Activated CD4-positive, alpha-beta memory T cell treated with anti-CD3 and anti-CD28 coated beads, Interleukin-2, amount 10 ng/mL, durations not matched to agents 7 days and 5 days (primary cell): ENCODE measurements at places on chromosomes 6 and 20. TPM values are rescaled to one million over a fixed set of nuclear protein-coding genes. Genes with fewer than 3 reads are reported as not detected.

DNA sequence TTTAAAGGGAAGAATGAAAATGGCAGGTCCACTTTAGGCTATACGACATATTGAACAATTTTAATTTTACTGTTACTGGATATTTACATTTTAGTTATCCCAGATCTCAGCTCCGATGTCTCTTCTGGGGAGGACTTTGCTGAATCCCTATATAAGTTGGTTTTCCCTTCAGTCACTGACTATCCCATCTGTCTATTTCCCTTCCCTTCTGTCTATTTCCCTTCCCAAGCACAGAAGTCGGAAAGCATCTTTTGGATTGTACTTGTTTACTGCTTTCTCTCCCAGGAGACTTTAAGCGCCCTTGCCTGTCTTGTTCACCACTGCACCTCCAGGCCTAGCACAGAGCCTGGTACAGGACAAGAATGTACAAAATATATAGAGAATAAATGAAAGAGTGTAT lies 165.8 kb upstream of the SALL4 start:
- no peak for DNase-seq

MYLK2 gene
- 0.33 TPM for total RNA-seq

DNA sequence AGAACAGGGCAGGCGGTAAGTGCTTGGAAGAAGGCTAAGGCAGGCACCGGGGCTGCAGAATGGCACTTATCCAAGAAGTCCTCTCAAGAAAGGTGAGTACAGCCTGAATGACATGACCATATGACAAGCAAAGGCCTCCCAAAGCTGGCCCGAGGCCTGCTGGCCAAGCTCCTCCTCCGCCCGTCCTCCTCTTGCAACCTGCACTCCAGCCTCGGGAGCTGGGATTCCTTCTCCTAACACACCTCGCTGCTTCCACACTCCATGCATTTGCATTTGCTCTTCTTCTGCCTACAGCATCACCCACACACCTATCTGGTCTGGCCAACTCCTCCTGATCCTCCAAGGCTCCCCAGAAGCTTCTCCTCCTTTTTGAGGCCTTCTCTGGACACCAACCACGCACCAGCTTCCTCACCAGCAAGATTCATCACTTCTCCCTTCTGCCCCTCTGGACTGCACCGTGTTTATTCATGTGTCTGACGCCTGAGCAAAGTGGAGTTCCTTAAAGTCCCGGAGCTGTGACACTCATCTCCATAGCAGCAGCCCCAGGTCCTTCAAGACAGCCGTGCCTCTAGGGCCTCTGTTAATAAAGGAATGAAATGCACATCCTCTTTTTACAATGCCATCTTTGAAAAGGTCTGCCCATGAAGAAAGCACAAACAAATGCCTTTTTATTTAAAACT lies 32.3 kb downstream of the CNKSR3 start:
- no peak for DNase-seq

GRCh38 chr6:133040094-133040802 lies 200.9 kb upstream of the EYA4 start:
- DNase-seq: no peak

DNA sequence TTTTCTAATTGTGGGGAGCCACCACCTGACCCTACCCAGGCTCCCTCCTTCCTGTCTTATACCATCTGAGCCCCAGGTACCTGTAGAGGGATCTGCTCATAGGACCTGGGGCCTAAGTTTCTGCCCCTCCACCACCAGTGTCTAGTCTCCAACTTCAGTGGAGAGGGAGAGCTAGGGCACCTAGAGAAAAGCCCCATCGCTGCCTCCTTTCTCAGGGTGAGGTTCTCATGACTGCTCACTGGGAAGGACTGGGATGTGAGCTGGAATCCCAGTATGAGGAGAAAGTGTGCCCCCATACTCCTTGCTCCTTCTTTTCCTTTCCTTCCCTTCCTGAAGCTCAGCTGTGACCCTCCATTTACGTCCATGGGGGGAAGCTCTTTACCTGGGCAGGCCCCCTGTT lies 231.6 kb downstream of the LRFN2 start:
- no peak for DNase-seq

DNA sequence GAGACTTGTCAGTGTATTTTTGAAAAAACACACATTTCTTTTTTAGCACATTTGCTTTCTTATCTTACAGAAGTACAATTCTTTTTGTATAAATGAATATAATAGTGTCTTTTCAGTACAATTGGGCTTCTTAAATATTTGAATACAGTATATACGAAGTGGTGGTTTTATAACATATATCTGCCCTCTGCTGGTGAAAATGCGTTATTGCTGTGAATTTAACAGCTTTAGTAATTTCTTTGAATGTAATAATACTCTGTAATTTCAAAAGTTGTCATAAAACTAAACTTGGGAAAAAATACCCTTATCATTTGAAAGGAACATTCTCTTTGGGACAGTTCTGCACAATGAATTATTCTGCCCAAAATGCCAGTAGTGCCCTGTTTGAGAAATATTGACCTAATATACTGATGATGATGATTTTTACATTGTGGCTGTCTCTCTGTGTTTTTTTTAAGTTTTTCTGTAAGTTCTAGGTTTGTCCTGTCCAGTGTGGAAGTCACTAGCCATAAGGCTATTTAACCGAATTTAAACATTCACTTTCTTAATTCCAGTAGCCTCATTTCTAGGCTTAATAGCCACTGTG lies 19.0 kb downstream of the SMAP1 start:
- no peak for DNase-seq

GRCh38 chr20:9339708-9340107 lies 174.7 kb upstream of the LAMP5 start:
- DNase-seq: no peak

GRCh38 chr20:32010101-32010500 lies at the start of gene CCM2L:
TSS of gene CCM2L (plus strand) at chr20:32010438. CDS start at chr20:32010455, 17 bp downstream.
- DNase-seq: no peak

DNA sequence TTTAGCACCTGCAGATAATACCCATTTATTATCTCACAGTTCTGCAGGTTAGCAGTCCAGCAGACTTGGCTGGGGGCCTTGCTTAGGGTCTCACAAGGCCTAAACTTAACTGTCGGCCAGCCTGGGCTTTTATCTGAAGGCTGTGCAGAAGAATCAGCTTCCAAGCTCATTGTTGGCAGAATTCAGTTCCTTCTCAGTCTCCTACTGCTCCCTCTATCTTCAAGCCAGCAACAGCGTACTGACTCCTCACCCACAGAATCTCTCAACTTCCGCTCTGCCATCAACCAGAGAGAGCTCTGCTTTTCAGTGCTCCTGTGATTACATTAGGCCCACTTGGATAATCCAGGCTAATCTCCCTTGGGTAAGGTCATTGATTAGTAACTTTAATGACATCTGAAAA lies 30.2 kb upstream of the NHSL1 start:
- DNase-seq: no peak

DNA sequence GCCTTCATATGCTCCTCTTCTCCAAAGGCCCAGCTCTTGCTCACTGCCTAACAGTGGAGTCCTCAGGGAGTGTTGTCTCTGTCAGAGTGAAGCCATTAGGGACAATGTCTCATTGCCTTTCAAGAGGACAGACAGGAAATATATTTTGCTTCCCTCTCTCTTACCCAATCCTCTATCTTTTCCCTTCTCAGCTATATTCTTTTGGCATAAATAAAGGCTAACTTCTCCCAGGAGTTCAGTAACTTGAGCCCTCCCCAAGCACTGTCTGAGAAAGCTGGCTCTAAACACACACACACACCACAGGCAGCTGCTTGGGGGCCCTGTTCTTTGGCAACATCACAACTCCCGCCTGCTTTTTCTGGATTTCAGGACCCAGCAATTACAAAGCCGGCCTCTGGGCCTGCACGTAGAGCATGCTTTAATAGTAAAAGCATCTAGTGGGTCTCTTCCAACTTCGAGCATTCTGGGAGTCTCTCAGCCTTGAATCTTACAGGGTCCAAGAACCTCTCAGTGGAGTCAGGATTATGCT lies 34.7 kb upstream of the LAMA4 start:
- no peak for DNase-seq

- DNase-seq: no peak
Measured at GRCh38 chr6:75142721-75143120, 63.1 kb downstream of the COL12A1 start.

GRCh38 chr6:151247490-151247889 lies 7.7 kb downstream of the AKAP12 start:
- no peak for DNase-seq

- no peak for DNase-seq
Measured at GRCh38 chr20:45462711-45463509, 6.6 kb upstream of the WFDC2 start.

DNA sequence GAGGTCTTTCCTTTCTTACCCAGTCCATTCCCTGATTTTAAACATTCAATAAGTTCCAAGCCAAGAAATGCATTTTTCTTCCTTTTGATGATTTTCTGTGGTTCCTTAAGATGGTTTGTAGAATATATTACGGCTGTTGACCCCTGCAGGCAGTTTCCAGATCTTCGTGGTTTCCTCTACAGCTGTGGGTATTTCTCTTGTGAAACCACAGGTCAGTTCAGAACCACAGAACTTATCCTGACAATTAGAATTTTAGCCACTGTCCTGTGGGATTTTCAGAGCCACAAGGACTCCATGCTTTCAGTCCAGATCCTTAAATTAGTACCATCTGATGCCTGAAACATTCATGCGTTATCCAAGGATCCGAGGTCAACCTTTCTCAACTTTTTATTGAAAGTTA lies 29.7 kb upstream of the EXOC2 start:
- no peak for DNase-seq

DNA sequence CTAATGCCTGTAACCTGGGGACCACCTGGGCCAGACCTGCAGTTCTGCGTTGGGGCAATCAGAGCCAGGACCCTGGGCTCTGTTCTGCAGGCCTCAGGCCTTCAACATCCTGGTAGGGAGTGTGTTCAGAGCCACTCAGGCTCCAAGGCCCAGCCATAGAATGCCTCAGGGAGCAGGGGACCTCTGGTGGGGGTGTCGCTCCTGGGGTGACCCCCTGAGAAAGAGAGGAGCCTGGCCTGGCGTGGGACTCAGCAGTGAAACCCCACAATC lies 12.5 kb downstream of the UCKL1 start:
- no peak for DNase-seq

DNA sequence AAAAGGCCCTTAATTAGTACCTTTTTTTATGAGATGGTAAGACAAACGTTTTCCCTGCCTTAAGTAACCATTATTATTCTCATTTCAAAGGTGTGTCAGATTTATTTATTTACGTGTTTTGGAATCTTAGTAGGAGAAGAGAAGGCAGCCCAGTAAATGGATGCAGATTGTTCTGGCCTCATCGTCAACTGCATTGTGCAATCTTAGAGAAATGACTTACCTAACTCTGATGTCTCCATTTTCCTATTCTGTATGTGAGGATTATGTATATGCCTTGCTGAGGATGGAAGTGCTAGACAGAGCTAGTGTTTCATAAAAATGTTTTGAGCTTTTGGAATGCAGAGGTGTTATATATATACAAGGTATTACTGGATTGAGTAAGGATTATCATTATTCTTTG lies 97.0 kb upstream of the JAG1 start:
- no peak for DNase-seq

GRCh38 chr6:28794175-28795002 lies 129.4 kb downstream of the TRIM27 start:
- DNase-seq: no peak

DNA sequence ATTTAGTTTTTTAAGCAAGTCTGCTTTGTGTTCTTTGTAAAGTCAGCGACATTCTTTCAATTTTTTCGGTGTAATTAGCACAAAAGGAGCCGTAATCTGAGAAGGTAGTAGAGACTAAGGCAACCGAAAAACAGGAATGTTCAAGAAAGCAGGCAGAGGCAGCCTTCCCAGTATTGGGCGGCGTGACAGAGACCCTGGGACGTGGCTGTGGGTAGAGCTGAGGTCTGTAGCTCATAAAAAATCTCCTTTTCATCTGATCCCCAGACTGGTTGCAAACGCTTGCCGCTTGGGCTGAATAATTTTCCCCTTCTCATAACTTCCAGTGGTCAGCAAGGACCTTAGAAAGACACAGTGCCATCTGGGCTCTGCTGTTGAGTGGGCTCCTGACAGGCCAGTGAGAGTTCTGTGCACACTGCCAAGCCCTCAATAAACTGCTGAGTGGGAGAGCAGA lies 30.8 kb downstream of the GNAS start:
- DNase-seq: no peak

LEMD2 gene
- 70.6 TPM for total RNA-seq

IL17F gene
- 13.3 TPM for total RNA-seq

GRCh38 chr6:134590449-134590848 lies 272.5 kb upstream of the SGK1 start:
- DNase-seq: no peak

GRCh38 chr6:147551976-147552375 lies 43.5 kb downstream of the SAMD5 start:
- no peak for DNase-seq

- no peak for DNase-seq
Measured at GRCh38 chr6:129921169-129921817, 60.2 kb upstream of the TMEM244 start.

GRCh38 chr6:79042799-79043126 lies 35.3 kb downstream of the PHIP start:
- no peak for DNase-seq

LST1 gene
- 74.5 TPM for total RNA-seq

SNPH gene
- 3.0 TPM for total RNA-seq

ULBP1 gene
- 2.3 TPM for total RNA-seq

ANKEF1 gene
- 5.5 TPM for total RNA-seq

GRCh38 chr6:144895313-144896278 lies 610.5 kb downstream of the UTRN start:
- DNase-seq: no peak

DNA sequence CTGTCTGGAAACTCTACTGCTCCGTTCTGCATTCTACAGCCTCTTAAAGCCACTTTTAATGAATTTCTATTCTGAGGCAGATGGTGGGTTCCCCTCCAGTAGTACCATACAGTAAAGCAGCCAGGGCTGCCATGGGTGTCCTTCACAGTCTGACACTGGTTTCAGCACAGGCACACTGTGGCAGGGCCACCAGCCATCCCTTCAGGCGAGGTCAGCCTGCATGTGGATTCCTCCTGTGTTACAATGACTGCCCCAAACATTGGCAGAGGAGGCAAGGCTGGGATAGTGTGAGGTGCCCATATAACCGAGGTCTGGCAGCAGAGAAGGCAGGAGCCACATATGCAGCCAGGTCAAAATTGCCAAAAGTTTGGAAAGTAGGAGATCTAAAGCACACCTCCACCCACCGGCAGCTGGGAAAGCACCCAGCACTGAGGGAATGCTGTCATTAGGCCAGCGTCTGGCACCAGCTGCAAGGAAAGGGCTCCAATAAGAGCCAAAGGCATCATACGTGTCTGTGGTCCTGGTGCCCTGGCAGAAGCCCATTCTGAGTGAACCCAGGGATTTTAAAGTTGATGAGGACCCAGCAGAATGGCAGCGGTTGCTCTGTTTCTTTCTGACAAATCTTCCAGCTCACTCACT lies 24.0 kb downstream of the STK35 start:
- no peak for DNase-seq

- DNase-seq: no peak
Measured at GRCh38 chr6:159989492-159990480, 20.9 kb downstream of the IGF2R start.

GRCh38 chr6:4973415-4973814 lies 30.4 kb downstream of the RPP40 start:
- no peak for DNase-seq
